ENCODE measurements at places on chromosomes 12 and 14.

- H3K4me3 ChIP-seq: no peak overlapping the region
- H3K27ac ChIP-seq: no peak overlapping the region
- DNase-seq: no peak
- H3K27me3 ChIP-seq: peaks cover 4% of the 10 kb centered on the region
- peaks cover 3% of the 10 kb centered on the region for H3K4me1 ChIP-seq
Measured at GRCh38 chr12:124655048-124655697, 87.8 kb upstream of the NCOR2 start.

DNA sequence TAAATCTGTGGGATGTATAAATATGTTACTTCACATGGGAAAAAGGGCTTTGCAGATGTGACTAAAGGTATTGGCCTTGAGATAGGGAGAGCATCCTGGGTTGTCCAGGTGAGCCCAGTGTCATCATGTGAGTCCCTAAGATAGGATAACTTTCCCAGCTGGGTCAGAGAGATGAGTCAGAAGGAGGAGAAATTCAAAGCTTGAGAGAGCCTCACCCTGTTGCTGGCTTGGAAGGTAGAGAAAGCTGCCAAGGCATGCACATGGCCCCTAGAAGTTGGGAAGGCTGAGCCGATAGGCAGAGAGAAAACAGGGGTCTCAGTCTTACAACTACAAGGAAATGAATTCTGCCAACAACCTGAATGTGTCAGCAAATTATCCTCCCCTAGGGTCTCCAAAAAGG, 213.0 kb downstream of the ADGRD1 start:
- H3K4me1 ChIP-seq: no peaks in the 10 kb centered on the region
- H3K27ac ChIP-seq: no peak overlapping the region
- no peaks in the 10 kb centered on the region for H3K36me3 ChIP-seq

GRCh38 chr14:61296151-61296550, 15.0 kb upstream of the TMEM30B start:
- peaks cover 51% of the 10 kb centered on the region for H3K4me1 ChIP-seq
- H3K27ac ChIP-seq: no peak overlapping the region
- no peak for DNase-seq

GRCh38 chr12:112907415-112908157, 824 bp downstream of the OAS1 start:
- peaks cover 56% of the 10 kb centered on the region for H3K4me1 ChIP-seq
- no peaks in the 10 kb centered on the region for H3K27me3 ChIP-seq
- DNase-seq: no peak
- peak overlapping the region; percentile 81 for H3K27ac ChIP-seq
- H3K36me3 ChIP-seq: peaks cover 24% of the 10 kb centered on the region
- peak overlapping the region; percentile 87 for H3K4me3 ChIP-seq

GRCh38 chr14:66496911-66497310, 10.7 kb downstream of the CCDC196 start:
- H3K4me3 ChIP-seq: no peak overlapping the region
- no peaks in the 10 kb centered on the region for H3K27me3 ChIP-seq
- peaks cover 19% of the 10 kb centered on the region for H3K4me1 ChIP-seq

- peaks cover 2% of the 10 kb centered on the region for H3K27me3 ChIP-seq
- H3K4me3 ChIP-seq: no peak overlapping the region
- no peak for DNase-seq
- H3K36me3 ChIP-seq: no peaks in the 10 kb centered on the region
- H3K4me1 ChIP-seq: peaks cover 4% of the 10 kb centered on the region
- no peak overlapping the region for H3K27ac ChIP-seq
Measured at GRCh38 chr12:12592930-12593329, 18.7 kb upstream of the CREBL2 start.

- no peak overlapping the region for H3K27ac ChIP-seq
- H3K4me3 ChIP-seq: no peak overlapping the region
- H3K36me3 ChIP-seq: peaks cover 6% of the 10 kb centered on the region
- DNase-seq: no peak
Measured at GRCh38 chr12:64181430-64182291, 40.4 kb downstream of the KICS2 start.

DNA sequence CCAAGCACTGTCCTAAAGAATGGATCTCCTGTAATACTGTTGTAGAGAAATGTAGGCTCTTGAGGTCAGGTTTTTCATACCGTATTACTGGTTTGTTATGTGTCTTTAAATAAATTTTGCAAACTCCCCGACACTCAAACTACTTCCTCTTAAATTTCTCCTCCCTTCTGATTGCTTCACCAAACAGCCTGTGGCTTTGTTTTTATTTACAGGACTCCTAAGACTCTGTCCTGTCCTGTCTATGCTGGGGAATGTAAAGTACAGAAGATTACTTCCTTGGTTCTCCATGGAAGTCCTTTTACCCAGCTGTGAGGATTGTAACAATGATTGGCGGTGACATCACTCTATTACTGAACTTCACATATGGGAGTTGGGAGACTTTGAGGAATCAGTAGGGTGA, 873.5 kb downstream of the DIO2 start:
- no peaks in the 10 kb centered on the region for H3K36me3 ChIP-seq
- no peak for DNase-seq
- H3K27me3 ChIP-seq: peaks cover 2% of the 10 kb centered on the region
- no peak overlapping the region for H3K27ac ChIP-seq

DNA sequence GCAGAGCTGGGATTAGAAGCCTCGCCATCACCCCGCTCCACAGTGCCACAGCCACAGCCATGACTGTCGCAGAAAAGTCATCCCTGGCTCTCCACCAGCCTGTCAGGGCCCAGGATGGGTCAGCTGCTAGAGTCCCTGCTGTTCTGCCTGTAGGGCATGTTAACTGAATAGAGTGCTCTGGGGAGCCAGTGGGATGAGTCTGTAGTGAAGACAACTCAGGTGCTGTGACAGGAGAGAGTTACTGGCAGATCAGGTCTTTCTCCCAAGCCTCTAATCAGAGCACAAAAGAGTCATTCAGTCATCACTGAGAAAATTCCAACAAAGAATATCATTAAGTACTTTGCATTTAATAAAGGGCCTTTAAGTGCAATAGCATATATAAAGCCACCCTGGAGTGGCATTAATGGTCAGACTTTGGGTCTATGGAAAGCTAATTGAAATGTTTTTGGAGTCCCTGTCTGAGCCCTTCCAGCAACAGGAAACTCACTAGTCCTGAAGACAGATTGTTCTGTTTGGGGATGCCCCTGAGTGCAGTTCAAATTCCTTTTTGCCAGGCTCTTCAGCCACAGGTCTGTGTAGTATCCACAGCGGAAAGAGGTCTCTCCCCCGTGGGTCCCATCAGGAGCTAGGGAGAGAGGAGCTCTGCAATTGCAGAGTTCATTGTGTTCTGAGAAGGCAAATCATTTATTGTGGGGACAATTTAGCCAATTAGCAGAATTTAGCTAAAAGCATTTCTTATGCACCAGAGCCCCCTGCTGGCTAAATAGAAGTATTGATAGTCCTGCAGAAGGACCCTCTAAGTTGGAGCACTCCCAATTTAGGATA, 45.2 kb upstream of the C14orf132 start:
- no peak overlapping the region for H3K4me3 ChIP-seq
- peak; percentile 52 for DNase-seq
- peaks cover 37% of the 10 kb centered on the region for H3K27me3 ChIP-seq
- no peak overlapping the region for H3K27ac ChIP-seq
- H3K36me3 ChIP-seq: peaks cover 3% of the 10 kb centered on the region

DNA sequence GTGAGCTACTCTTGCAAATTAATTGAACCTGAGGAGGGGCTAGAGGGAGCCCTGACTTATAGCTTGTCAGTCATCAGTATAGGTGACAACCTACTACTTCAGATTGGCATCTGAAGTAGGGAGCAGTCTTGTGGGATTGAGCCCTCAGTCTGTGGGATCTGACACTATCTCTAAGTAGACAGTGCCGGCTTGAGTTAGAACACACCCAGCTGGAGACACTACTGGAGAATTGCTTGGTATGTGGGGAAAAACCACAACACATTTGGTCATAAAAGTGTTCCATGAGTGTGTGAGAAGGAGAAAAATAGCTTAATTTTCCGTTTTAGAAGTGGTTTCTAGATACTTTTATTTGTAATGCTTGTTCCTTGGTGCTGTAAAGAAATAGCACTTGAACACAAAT, 30.5 kb upstream of the DDHD1 start:
- no peaks in the 10 kb centered on the region for H3K36me3 ChIP-seq
- H3K27me3 ChIP-seq: no peaks in the 10 kb centered on the region
- peaks cover 21% of the 10 kb centered on the region for H3K4me1 ChIP-seq
- H3K27ac ChIP-seq: no peak overlapping the region
- no peak for DNase-seq
- H3K4me3 ChIP-seq: no peak overlapping the region

DNA sequence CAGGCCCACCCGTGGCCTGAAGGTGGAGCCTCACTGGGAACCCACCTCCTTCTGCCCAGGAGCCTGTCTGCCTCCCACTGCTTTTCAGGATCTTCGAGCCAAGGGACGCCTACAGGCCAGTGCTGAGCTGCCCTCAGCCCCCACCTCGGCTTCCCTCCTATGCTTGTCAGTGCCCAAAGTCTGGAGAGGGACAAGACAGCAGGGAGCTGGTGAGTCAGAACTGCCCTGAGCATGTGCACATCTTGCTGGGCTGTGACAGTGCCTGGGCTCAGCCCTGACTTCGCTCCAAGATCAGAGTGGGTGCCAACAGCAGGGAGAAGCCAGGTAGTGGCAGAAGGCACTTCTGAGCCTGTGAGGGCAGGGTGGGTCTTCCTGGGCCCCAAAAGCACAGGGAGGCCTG, 286.8 kb downstream of the AEBP2 start:
- H3K36me3 ChIP-seq: peaks cover 2% of the 10 kb centered on the region
- no peak overlapping the region for H3K4me3 ChIP-seq
- DNase-seq: no peak
- no peak overlapping the region for H3K27ac ChIP-seq
- no peaks in the 10 kb centered on the region for H3K27me3 ChIP-seq
- no peaks in the 10 kb centered on the region for H3K4me1 ChIP-seq

GRCh38 chr12:47249719-47250357, 170.1 kb upstream of the AMIGO2 start:
- peaks cover 62% of the 10 kb centered on the region for H3K36me3 ChIP-seq
- no peaks in the 10 kb centered on the region for H3K27me3 ChIP-seq
- no peak overlapping the region for H3K27ac ChIP-seq
- no peak for DNase-seq
- peaks cover 6% of the 10 kb centered on the region for H3K4me1 ChIP-seq
- no peak overlapping the region for H3K4me3 ChIP-seq

GRCh38 chr12:11650286-11651281, 1.1 kb downstream of the ETV6 start:
- peak; percentile 41 for DNase-seq
- H3K4me3 ChIP-seq: peak overlapping the region; percentile 98
- peaks cover 18% of the 10 kb centered on the region for H3K36me3 ChIP-seq
- peak overlapping the region; percentile 99 for H3K27ac ChIP-seq
- H3K27me3 ChIP-seq: no peaks in the 10 kb centered on the region

GRCh38 chr14:28652782-28653181, 113.8 kb upstream of the FOXG1 start:
- H3K27ac ChIP-seq: no peak overlapping the region
- H3K36me3 ChIP-seq: peaks cover 2% of the 10 kb centered on the region
- no peak overlapping the region for H3K4me3 ChIP-seq
- no peaks in the 10 kb centered on the region for H3K27me3 ChIP-seq

GRCh38 chr14:23437133-23438100, 2.0 kb upstream of the MYH7 start:
- no peak overlapping the region for H3K27ac ChIP-seq
- no peaks in the 10 kb centered on the region for H3K36me3 ChIP-seq
- H3K4me1 ChIP-seq: no peaks in the 10 kb centered on the region
- DNase-seq: no peak
- no peak overlapping the region for H3K4me3 ChIP-seq

- peak; percentile 4 for DNase-seq
- no peak overlapping the region for H3K4me3 ChIP-seq
- no peaks in the 10 kb centered on the region for H3K36me3 ChIP-seq
- no peaks in the 10 kb centered on the region for H3K27me3 ChIP-seq
- H3K27ac ChIP-seq: no peak overlapping the region
Measured at GRCh38 chr12:18250313-18250916, 10.9 kb upstream of the PIK3C2G start.

DNA sequence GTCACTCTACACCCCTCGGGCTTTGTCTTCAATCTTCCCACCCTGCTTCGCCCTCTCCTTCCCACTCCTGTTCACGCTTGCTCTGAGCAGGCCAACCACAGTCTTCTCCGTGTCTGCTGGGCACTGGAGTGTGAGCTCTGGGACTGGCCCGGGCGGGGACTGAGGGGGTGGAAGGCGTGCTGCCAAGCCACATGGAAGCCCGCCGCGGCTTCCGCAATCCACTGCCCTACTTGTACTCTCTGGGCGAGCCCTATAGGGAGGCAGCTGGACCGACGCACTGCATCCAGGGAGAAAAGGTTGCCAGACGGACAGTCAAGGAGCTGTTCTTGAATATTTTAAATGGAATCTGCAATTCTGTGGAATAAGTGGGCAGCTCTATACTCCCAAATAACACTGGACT, 24.8 kb downstream of the GOLGA3 start:
- peaks cover 48% of the 10 kb centered on the region for H3K36me3 ChIP-seq
- H3K4me3 ChIP-seq: no peak overlapping the region
- peaks cover 22% of the 10 kb centered on the region for H3K4me1 ChIP-seq
- no peak for DNase-seq
- no peaks in the 10 kb centered on the region for H3K27me3 ChIP-seq

DNA sequence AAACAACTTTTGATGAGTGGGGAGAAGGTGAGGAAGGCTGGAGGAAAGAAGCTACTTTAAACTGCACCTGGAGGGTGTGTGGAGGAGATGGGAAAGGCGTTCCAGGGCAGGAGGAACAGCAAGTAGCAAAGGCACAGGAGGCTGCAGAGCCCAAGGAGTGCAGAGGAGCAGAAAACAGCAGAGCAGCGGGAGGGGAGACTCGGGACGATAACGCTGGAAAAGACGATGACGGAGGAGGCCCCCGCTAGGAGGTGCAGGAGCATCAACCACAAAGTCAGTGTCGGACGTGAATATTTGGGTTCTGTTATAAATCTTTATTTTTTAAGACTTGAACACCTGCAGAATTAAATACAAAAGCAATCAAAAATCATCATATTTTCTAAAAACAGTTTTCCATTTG, 44.9 kb downstream of the LGMN start:
- no peak for DNase-seq
- no peaks in the 10 kb centered on the region for H3K27me3 ChIP-seq
- H3K36me3 ChIP-seq: peaks cover 2% of the 10 kb centered on the region
- no peak overlapping the region for H3K27ac ChIP-seq
- H3K4me3 ChIP-seq: no peak overlapping the region

DNA sequence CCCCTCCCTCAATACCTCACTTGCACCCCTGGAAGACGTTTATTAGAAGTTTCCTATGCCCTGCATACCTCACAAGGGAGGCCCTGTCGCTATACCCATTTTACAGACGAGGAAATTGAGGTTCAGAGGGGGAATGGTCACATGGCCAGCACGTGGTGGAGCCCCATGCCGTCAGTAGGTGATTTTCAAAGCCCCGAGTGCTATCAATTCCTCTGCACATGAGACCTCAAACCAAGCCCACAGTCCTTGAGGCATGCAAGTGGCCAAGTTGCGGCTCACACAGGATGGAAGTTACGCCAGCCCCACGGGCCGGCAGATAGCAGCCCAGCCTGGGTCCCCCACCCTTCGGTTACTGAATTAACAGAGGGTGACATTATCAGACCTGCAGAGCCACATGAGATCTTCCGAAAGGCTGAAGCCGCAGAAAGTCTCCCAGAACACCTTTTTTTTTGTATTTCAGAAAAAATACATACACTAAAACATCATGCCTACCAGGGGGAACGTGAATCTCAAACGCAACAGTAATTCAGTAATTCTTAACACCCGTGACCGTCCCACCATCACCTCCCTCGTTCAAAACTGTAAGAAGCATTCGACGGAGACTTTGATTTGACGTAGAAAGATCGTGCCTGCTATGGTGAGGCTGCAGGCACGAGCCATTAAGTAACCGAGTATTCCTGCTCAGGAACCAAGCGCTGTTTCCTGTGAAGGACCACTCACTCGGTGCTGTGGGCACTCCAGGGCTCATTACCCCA, 129.0 kb downstream of the RFLNA start:
- no peak overlapping the region for H3K4me3 ChIP-seq
- H3K4me1 ChIP-seq: no peaks in the 10 kb centered on the region
- H3K36me3 ChIP-seq: peaks cover 25% of the 10 kb centered on the region

Measured in activated naive CD4-positive, alpha-beta T cell treated with anti-CD3 and anti-CD28 coated beads for 36 hours (primary cell).